ENCODE measurements at places on chromosomes 4 and X.

- no peak for DNase-seq
These were observed 8.3 kb upstream of the SASH3 start for GRCh38 chrX:129771266-129771995.

- DNase-seq, result no peak
These were observed 329.1 kb downstream of the GALNTL6 start for GRCh38 chr4:172142281-172142741.

DNA sequence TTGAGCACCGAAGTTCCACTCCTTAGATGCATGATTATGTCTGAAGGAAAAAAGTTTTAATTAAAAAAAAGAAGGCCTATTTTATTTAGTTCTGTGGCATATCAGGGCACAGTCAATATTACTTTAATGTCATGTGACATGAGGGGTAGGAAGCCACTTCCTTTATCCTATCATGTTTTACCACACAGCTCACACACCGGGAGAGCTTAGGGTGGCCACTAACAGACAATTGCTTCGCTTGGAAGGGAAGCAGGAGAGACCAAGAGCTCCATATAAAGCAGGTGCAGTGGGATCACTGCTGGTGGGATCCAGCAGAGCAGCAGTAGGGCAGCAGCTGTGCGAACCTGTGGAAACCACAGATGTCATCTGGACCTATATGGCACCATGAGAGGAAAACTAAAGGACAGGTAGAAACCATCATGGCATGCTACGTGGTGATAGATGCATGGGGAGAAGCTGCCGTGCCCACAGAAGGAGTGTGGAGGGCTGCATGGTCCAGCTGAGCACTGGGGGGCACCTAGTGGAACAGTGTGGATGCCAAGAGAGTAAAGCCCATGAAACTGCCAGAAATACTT, 52.0 kb downstream of the DTHD1 start:
- DNase-seq, result no peak

- DNase-seq, result no peak
These were observed 680.7 kb upstream of the BOD1L1 start for GRCh38 chr4:14308229-14308651.

DNA sequence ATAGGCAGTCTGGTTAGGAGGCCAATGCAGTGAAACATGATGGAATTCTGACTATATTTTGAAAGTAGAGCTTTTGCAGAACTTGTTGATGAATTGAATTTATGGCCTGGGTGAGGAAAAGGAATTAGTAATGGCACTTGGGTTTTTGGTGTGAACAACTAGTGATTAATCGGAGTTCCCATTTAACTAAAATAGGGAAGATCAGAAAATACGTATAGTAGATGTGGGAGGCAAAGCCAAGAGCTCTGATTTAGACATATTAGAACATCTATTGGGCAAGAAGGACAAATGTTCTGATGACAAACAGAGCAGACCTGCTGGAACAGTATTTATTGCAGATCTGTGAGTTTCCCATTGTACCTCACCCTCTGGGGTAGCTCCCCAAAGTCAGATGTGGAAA, 12.3 kb upstream of the NDP start:
- no peak for DNase-seq

- no peak for DNase-seq
These were observed 167.4 kb upstream of the TACR3 start for GRCh38 chr4:103887191-103887590.

GRCh38 chr4:184262901-184263300, 45.2 kb upstream of the ENPP6 start:
- no peak for DNase-seq

DNA sequence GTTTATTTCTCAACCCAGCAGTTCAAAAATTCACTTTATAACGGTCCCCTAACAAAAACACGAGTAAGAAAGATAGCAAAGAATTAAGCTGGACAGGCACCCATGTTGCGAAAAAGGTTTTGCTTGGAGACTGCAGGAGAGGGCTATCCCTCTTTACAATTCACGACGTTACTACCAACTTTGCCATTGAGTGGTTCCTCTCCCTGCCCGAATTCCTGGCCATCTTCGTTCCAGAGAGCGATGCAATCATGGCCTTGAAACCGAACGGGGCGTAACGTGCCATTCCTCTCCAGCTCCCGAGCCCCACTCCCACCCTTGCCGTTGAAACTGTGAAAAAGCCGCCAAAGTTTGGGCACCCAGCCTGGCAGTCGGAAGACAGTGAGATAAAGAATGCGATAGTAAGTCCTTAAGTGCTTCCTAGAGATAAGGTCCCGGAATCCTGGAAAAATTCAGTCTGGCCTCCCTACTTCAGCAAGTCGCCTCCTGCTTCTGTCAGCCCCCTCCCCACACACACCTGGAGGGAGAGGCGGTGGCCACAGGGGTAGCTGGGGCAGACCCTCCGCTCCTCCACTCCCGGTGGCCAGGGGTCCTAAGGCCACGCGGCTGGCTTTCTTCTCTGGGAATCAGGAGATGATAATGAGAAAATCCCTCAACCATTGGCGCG, 65.2 kb downstream of the FBXO8 start:
- no peak for DNase-seq

GRCh38 chr4:33149658-33150524, 2429.7 kb downstream of the PCDH7 start:
- no peak for DNase-seq
